Hippocampal formation (tissue), 2 donors: ENCODE measurements at places on chromosomes 4 and X.
A peak's percentile ranks its signal among the peaks of the same experiment; 100 is the strongest.

GRCh38 chr4:17502756-17503155, 9.1 kb downstream of the QDPR start:
- DNase-seq = no peak

GRCh38 chr4:150949342-150949741, 65.7 kb downstream of the LRBA start:
- DNase-seq = no peak

DNA sequence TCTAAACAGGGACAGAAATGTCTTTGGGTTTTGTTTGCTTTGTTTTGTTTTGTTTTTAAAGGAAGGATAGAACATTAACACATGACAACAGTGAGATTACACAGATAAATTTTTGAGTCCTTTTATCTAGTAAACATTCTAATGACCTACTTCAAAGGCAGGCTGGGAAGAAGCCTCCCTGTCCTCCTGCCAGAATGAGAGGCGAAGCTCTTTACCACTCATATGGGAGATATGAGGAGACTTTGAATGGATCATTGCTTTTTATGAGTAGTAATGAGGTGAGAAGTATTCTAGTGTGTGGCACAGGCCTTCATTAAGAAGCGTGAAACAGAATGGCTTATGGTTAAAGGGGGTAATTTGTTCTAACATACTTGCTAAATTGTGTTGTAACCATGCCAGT, 172.0 kb downstream of the FBXO8 start:
- no peak for DNase-seq

- DNase-seq = no peak
These were observed 534.7 kb downstream of the ANKRD50 start for GRCh38 chr4:124177647-124178425.

GRCh38 chr4:139593091-139593564, 37.1 kb upstream of the SETD7 start:
- no peak for DNase-seq

DNA sequence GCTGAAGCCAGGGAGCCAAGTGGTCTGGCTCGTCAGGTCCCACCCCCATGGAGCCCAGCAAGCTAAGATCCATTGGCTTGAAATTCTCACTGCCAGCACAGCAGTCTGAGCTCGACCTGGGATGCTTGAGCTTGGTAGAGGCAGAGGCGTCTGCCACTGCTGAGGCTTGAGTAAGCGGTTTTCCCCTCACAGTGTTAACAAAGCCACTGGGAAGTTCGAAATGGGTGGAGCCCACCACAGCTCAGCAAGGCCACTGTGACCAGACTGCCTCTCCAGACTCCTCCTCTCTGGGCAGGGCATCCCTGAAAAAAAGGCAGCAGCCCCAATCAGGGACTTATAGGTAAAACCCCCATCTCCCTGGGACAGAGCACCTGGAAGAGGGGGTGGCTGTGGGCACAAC, 353.8 kb downstream of the NAP1L3 start:
- DNase-seq = no peak

- DNase-seq = no peak
These were observed 74.1 kb upstream of the STOX2 start for GRCh38 chr4:183831026-183831446.

DNA sequence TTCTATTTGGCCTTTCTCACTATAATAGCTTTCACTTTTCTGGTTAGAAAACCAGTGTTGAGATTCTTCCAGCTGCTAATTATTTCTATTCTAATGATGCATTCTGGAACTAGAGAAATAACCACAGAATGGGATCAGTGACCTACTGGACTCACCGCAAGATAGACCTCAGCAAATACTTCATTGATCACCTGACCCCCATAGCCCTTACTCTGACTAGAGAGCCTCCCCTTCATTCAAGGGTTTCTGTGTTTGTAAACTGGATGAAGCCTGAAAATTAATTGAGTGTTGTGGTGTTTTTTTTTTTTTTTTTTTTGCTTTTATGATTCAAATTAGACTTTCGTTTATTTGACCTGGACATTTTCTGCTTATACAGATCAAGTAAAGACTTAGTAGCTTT, 97.0 kb downstream of the NBDY start:
- no peak for DNase-seq

DNA sequence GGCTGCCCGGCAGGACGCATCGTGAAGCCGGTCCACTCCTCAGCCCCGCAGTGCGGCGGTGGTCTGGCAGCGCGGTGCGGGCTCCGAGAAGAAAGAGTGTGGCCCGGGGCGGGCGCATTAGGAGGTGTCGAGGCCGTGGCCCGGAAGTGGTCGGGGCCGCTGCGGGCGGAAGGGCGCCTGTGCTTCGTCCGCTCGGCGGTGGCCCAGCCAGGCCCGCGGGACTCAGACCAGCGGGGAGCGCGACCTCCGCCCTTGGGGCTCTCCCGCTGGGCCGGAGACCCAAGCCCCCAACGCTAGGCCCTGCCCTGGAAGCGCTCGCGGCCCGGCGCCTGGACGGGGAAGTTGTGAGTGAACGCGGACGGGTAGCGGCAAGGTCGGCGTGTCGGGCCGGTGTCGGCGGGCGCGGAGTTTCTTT, 60.0 kb downstream of the HS3ST1 start:
- no peak for DNase-seq

DNA sequence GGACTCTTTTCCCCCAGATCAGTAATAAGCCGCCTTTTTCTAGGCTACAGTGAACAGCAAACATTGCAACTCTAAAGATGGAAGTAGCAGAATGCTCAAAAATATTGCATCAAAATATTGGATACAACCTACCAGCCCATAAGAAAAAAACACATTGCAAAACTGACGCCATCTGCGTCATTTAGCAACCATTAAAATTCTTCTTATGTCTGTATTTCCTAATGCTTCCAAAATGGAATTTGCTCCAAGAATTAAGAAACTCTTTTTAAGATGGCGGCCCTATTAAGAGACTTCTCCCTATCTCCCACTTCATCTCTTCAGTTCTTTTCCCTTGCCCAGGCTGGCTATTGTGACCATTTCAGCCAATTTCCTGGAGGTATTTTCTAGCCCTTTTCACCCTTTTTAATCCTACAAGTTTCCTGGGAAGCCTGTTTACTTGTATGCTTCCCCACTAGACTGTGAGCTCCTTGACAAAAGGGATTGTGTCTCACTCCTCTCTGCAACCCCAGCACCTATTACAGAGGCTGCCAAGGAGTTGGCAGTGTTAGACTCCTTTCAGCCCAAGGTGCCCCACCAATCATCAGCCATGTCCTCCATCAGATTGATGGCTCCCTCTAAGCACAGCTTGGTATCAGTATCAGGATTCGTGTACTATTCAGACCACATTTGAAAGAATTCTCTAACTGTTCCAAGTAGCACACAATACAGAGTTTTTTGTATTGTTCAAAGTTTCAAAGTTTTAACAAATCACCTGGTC, 4.4 kb downstream of the GPC3 start:
- no peak for DNase-seq

- DNase-seq = no peak
These were observed 27.6 kb downstream of the ARFIP1 start for GRCh38 chr4:152807294-152807829.

GRCh38 chr4:25759101-25759500, 103.5 kb downstream of the SLC34A2 start:
- no peak for DNase-seq

DNA sequence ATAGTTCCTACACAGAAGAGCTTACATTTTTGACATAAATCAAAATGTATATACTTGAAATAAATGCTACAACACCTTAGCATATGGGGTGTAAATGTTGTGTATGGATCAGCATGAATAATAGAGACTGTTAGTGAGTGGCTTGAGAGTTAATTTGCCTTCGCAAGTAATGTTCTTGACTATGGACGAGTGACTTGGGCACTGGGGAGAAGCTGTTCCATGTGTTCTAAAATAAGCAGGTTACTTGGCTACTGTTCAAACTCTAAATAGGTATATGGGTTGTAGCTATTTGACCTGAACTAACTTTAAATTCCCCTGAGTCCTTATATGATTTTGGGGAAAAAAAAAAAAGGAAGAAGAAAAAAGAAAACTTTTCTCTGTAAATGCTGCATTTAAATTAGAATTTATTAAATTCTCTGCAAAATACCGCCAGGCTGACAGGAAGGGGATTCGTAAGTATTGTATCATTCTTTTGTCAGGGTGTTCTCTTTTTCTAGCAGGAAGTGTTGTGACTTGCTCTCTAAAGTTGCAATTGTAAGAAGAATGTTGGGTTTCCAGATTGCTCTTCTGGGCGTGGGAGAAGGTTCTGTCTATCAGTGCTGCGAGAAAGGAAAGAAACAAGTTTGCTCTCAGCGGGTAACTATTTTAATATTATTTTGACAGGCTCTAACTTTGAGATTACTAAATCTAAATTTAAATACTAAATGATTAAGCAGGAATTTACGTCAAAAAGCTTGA, 32.2 kb downstream of the PLS3 start:
- DNase-seq = no peak

DNA sequence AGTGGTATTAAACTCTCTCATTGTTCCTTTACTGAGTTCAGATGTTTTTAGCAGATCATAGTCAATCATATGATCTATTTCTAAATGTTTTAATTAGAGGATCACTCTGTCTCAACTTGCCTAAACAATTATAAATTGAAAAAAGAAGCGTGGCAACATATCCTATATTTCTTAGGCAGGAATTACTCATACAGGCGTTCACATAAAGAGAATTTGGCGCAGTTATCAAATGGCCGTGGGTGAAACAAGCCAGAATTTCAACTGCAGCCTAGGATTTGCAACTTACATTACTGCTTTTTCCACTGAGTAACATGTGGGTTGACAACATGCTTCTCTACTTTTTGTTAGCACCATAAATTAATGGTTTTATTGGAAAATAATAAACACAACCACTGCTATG, 141.3 kb downstream of the CPE start:
- no peak for DNase-seq

GRCh38 chr4:82739287-82740190, 59.1 kb downstream of the SCD5 start:
- DNase-seq = peak; percentile 27

GRCh38 chrX:41808047-41808446, 84.1 kb downstream of the GPR82 start:
- no peak for DNase-seq

GRCh38 chr4:54683616-54684346, 26.0 kb downstream of the KIT start:
- DNase-seq = no peak

GRCh38 chrX:107560980-107561379, 67.3 kb upstream of the PRPS1 start:
- DNase-seq = no peak
